Activated CD4-positive, alpha-beta memory T cell treated with anti-CD3 and anti-CD28 coated beads, Interleukin-2, amount 10 ng/mL, durations not matched to agents 7 days and 5 days (primary cell): ENCODE measurements at places on chromosomes 7 and 10. TPM values are rescaled to one million over a fixed set of nuclear protein-coding genes. Genes with fewer than 3 reads are reported as not detected.

DNA sequence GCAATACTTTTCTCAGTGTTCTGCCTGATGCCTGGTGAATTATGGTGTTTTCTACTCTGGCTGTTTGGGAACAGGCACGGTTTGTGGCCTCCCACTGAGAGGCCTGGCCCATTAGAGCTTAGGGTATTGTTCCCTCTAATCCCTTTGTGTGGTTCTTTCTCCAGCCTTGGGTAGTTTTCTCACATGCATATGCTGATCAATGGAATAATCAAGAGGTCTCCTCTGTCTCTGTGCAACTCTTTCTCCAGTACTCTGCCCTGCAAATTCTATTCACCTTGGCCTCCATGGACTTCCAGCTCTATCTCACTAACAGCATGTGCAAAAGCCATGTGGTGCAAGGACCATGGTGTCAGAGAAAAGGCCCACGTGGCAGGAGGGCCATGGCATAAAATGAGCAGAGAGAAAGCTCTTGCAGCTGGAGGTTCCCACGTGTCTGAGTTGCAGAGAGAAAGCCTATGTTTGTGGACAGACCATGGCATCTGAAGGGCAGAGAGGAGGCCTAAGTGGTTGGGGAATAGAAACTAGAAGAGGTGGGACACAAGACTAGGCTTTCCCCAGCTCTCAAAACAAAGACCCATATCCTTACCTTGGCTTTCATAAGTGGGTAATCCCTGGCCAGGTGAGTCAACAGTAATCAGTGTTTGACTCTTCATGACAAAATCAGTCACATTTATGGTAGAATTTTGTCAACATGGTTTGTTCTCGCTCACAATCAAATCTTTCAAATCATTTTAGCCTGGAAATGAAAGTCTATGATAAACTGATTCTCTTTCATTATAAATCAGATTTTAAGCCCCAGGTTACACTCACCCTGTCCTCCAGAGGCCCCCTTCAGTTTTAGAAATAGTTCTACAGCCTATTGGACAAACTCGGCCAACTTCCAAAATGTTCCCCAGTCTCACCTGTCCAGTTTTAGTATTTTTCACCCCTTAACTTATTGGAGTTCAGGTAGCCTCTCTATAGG is 17.3 kb downstream of the OPALIN start:
- H3K4me3 ChIP-seq, result no peak overlapping the region
- no peak overlapping the region for H3K27ac ChIP-seq

GRCh38 chr10:60549686-60550085 is 160.0 kb upstream of the ANK3 start:
- H3K27me3 ChIP-seq, result no peaks in the 10 kb centered on the region
- DNase-seq, result no peak
- H3K4me1 ChIP-seq, result no peaks in the 10 kb centered on the region
- H3K27ac ChIP-seq, result no peak overlapping the region
- peaks cover 4% of the 10 kb centered on the region for H3K36me3 ChIP-seq

GRCh38 chr7:76997381-76998284 is 34.5 kb downstream of the SPDYE17 start:
- peaks cover 2% of the 10 kb centered on the region for H3K4me1 ChIP-seq
- H3K27me3 ChIP-seq, result no peaks in the 10 kb centered on the region
- H3K36me3 ChIP-seq, result no peaks in the 10 kb centered on the region
- DNase-seq, result no peak

- H3K27me3 ChIP-seq, result peaks cover 13% of the 10 kb centered on the region
- H3K36me3 ChIP-seq, result no peaks in the 10 kb centered on the region
- no peaks in the 10 kb centered on the region for H3K4me1 ChIP-seq
- DNase-seq, result no peak
- H3K4me3 ChIP-seq, result no peak overlapping the region
Measured at GRCh38 chr7:116741625-116742316, 69.8 kb downstream of the MET start.

- no peak overlapping the region for H3K4me3 ChIP-seq
- no peaks in the 10 kb centered on the region for H3K36me3 ChIP-seq
- H3K4me1 ChIP-seq, result peaks cover 51% of the 10 kb centered on the region
Measured at GRCh38 chr7:77349141-77349540, 67.0 kb downstream of the GSAP start.

DNA sequence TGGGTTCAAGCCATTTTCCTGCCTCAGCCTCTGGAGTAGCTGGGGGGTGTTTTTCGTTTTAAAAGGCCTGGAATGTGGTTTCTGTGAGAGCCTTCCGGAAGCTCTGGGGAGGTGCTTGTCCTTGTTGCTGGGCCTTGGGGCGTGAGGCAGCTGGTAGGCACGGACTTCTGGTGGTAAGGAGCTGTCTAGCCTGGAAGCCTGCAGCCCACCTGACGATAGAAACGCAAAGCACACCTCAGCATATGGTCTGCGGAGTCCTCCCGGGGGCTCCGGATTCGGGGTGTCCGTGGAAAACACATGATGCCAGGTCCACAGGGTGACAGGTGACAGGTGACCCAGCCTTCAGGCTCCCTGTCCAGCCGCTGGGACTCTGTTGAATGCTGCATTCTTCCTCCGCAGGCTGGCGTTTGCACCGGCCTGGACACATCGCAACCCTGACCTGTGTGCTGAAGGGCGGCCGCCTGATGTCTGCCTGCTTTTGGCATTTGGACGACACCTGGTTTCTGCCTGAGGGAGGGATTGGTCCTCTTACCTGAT is 37.3 kb downstream of the INPP5A start:
- H3K36me3 ChIP-seq, result peaks cover 3% of the 10 kb centered on the region
- H3K4me3 ChIP-seq, result no peak overlapping the region
- DNase-seq, result no peak
- peaks cover 22% of the 10 kb centered on the region for H3K4me1 ChIP-seq

GRCh38 chr10:105656856-105657255 is 1015.8 kb downstream of the SORCS3 start:
- no peaks in the 10 kb centered on the region for H3K36me3 ChIP-seq
- H3K4me1 ChIP-seq, result no peaks in the 10 kb centered on the region
- no peak overlapping the region for H3K4me3 ChIP-seq
- no peak for DNase-seq

DNA sequence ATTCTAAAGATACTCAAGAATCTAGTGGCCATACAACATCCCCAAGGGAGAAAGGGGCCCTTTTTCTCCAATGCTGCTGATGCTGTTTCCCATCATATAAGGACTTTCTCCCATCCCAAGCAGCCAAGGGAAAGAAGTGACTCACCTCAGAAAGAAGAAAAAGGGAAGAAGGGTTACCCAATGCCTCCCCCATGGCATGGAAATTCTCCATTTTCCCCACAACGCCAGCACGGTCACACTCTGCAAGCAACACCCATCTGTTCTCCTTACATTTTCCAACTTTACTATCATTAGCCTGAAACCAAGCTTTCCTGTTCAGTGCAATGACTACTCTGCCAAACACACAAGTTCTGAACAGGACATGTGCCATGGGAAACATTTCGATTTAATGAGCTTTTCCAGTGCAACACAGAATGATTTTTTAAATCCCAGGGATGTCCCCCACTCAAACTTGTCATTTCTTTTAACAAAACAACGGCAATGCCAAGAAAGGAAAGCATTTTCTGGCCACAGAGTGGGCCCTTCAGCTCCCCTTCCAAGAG is 67.9 kb downstream of the PTPRN2 start:
- H3K27me3 ChIP-seq, result no peaks in the 10 kb centered on the region
- H3K36me3 ChIP-seq, result peaks cover 3% of the 10 kb centered on the region
- DNase-seq, result no peak
- no peak overlapping the region for H3K27ac ChIP-seq

- no peaks in the 10 kb centered on the region for H3K27me3 ChIP-seq
- peak; percentile 18 for DNase-seq
Measured at GRCh38 chr7:142866361-142867096, 11.7 kb downstream of the EPHB6 start.

- no peaks in the 10 kb centered on the region for H3K4me1 ChIP-seq
- H3K4me3 ChIP-seq, result no peak overlapping the region
- no peak for DNase-seq
- no peak overlapping the region for H3K27ac ChIP-seq
- H3K36me3 ChIP-seq, result no peaks in the 10 kb centered on the region
Measured at GRCh38 chr10:98517672-98518071, 70.9 kb upstream of the HPS1 start.

DNA sequence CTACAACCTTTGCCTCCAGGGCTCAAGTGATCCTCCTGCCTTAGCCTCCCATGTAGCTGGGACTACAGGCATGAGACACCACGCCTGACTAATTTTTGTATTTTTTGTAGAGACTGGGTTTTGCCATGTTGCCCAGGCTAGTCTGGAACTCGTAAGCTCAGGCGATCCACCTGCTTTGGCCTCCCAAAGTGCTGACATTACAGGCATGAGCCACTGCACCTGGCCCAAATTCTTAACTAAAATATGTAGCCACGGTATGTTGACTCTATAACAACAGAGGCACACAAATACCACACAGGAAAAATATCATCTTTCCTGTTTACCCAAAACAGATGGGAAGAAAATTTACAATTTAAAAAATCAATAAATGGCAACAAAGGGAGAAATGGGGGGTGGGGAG is 115.8 kb downstream of the ATE1 start:
- no peaks in the 10 kb centered on the region for H3K4me1 ChIP-seq

DNA sequence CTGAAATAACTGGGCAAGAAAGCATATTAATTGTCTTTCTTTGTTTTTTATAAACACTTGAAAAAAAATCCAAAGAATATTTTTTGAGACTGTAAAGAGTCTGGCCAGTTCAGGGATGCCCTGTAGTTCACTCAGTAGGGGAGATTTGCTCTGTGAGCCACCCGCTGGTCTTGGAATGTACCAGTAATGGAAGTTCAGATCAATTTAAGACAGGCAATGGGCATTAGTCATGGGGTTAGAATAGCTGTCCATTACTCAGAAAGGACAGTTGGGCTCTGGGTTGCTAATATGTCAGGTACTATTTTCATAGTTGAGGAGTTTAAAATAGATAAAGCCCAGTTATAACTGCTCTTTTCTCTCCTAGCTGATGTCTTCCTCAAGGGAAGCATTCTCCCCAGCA is 38.7 kb downstream of the A1CF start:
- no peaks in the 10 kb centered on the region for H3K4me1 ChIP-seq
- H3K27me3 ChIP-seq, result peaks cover 5% of the 10 kb centered on the region
- no peaks in the 10 kb centered on the region for H3K36me3 ChIP-seq
- H3K4me3 ChIP-seq, result no peak overlapping the region
- no peak for DNase-seq
- no peak overlapping the region for H3K27ac ChIP-seq

GRCh38 chr10:116765648-116766081 is 23.3 kb upstream of the HSPA12A start:
- no peaks in the 10 kb centered on the region for H3K36me3 ChIP-seq
- H3K27me3 ChIP-seq, result peaks cover 17% of the 10 kb centered on the region
- DNase-seq, result peak; percentile 38
- no peaks in the 10 kb centered on the region for H3K4me1 ChIP-seq
- no peak overlapping the region for H3K4me3 ChIP-seq

DNA sequence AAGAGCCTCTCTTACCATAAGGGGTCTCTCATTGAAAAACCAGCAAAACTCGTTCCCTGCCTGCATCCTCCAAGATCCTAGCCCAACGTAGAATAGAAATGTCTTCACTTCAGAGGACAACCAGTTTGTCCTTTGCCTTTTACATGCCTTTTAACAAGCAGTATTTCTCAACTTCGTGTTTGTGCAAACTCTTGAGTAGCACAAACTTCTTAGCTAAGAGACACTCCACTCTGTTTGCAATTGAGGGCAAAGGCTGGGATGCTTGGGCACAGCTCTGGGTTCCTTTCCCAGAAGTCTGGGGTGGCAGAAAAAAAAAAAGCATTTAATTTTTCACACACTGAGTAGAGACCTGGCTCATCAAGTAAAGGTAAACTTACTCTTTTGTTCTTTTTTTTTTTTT is 19.5 kb upstream of the KCTD7 start:
- H3K36me3 ChIP-seq, result no peaks in the 10 kb centered on the region
- H3K4me1 ChIP-seq, result no peaks in the 10 kb centered on the region
- no peak for DNase-seq
- peaks cover 1% of the 10 kb centered on the region for H3K27me3 ChIP-seq

- no peak for DNase-seq
- H3K27me3 ChIP-seq, result no peaks in the 10 kb centered on the region
Measured at GRCh38 chr7:139683137-139683921, 94.5 kb downstream of the HIPK2 start.

- peaks cover 50% of the 10 kb centered on the region for H3K36me3 ChIP-seq
- H3K4me1 ChIP-seq, result peaks cover 11% of the 10 kb centered on the region
- no peak overlapping the region for H3K27ac ChIP-seq
- H3K4me3 ChIP-seq, result no peak overlapping the region
Measured at GRCh38 chr7:156703209-156703608, 62.6 kb downstream of the RNF32 start.

DNA sequence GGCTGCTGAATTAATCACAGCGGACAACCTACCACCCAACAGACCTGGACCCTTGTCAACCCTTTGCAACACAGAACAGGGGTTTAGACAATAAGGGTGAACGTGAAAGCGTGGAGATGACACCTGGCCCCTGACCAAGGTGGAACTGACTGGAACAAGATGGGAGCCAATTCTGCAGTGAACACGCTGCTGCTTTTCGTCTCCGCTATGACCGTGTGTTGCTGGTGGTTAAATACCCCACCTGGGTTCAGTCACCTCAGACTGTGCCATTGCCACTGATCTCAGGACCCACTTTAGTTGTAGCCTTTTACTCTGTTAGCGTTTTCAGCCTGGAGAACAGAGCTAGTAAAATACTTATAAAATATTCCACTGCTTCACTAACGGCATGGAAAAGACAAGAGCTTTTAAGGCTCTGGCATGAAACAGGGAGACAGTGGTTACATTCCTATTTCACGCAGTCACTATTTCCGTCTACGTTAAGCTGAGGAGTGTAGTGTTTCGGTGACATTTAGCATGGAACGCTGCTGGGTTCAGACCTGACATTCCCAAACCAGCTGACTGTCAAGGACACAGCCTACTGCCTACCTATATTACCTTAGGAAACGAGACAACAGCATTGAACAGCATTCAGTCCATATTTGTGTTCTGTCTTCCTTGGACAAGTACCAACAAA is 119.5 kb upstream of the PRSS1 start:
- H3K4me3 ChIP-seq, result no peak overlapping the region
- no peak for DNase-seq
- peaks cover 3% of the 10 kb centered on the region for H3K36me3 ChIP-seq

- H3K4me1 ChIP-seq, result no peaks in the 10 kb centered on the region
- no peaks in the 10 kb centered on the region for H3K27me3 ChIP-seq
- H3K36me3 ChIP-seq, result no peaks in the 10 kb centered on the region
- no peak overlapping the region for H3K4me3 ChIP-seq
- no peak overlapping the region for H3K27ac ChIP-seq
- no peak for DNase-seq
Measured at GRCh38 chr7:136657482-136657921, 210.9 kb upstream of the CHRM2 start.

Gene MYO3A
- not detected for total RNA-seq

Gene MEOX2
- total RNA-seq, result not detected

Gene OPALIN
- not detected for total RNA-seq

Gene C10orf105
- 0.33 TPM for total RNA-seq

Gene CPA2
- not detected for total RNA-seq

Gene LIPF
- total RNA-seq, result not detected

Gene KLF14
- not detected for total RNA-seq
